ENCODE measurements at places on chromosomes 6 and 20. TPM values are rescaled to one million over a fixed set of nuclear protein-coding genes. Genes with fewer than 3 reads are reported as not detected.

DNA sequence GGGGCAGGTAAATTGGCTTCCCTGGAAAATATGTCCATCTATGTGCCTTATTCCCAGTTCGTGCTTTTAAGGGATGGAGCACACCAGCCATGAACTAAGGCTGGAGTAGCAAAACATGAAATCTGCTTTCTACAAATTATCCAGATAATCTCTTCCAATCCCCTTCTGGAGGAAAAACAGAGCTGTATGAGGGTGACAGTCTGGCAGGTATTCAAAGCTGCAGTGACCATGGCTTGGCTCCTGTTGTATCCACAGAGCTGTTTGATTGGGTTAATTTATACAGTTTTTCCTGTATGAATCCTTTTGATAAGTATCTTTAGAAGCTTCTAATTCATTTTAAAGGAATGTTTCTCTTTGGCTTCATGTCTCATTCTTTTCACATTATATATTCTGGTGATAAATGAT lies 144.4 kb downstream of the AIG1 start:
- no peak for DNase-seq

The CDSN gene
- total RNA-seq, result not detected

GRCh38 chr6:105831311-105832097 lies 254.6 kb upstream of the PRDM1 start:
- no peak for DNase-seq

GRCh38 chr6:143063631-143064030 lies 2.9 kb downstream of the AIG1 start:
- DNase-seq, result no peak

DNA sequence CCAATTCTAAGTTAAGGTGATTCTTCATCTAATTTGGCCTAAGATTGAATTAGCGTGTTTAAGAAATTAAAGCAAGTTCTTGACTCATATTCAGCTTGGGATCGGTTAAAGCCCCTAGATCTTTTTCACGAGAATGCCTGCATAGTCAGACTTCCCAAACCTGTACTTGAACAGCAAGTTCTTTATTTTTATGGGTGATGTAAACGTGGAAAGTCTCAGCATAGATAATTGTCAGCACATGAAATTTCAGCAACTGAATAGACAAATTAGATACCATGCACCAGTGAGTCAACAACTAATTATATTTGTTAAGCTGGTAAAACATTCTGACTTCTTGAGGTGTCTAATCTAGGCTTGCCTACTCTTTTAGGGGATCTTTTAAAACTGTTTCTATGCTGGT lies 183.1 kb upstream of the TNFAIP3 start:
- DNase-seq, result no peak

DNA sequence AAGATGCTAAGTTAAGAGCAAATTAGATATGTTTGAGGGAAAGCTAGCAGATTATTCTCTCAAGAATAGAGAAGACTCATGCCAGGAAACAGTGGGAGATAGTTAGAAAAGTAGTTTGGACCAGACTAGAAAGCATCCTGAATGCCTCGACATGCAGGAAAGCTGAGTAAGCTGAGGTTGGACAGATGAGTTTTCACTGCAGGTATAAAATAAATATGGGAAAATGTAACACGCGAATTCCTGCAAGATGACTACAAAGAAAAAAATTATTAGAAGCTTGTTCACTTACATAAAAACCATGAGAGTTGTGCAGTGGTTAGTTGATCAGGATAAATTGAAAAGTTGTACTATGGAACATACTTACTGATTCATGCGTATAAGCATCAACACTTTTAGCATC lies 484.2 kb upstream of the MANEA start:
- DNase-seq, result no peak

- no peak for DNase-seq
These were observed 195.0 kb downstream of the CD83 start for GRCh38 chr6:14312587-14312986.

DNA sequence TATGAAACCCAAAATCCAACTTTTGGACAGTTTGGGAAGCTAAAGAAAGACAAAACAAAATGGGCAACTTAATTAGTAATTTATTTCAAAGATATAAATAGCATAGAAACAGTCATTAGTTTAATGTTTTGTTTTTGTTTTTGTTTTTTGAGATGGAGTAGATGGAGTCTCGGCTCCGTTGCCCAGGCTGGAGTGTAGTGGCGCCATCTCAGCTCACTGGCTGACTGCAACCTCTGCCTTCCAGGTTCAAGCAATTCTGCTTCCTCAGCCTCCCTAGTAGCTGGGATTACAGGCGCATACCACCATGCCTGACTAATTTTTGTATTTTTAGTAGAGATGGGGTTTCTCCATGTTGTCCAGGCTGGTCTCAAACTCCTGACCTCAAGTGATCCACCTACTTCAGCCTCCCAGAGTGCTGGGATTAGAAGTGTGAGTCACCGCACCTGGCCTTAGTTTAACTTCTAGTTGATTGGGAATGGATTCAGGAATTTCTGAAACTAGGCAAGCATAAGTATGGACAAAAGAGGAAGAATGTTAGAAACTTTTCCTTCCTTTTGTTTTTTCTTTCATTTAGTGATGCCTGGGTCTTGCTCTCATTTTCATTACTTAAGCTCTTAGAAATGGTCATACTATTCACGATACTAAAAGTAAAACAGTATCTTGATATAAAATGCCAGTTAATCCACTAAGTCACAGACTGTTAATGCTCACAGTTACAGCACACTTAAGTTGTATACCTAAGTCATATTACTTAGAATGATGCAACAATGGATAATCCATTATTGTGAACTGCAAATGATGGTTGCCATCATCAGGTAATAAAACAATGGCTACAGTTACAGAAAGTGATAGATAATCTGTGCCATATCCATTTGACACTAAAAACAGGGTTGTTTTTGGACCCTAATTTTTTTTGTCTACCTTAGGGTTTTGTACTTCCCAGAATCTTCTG lies 8.2 kb downstream of the SENP6 start:
- no peak for DNase-seq

- no peak for DNase-seq
These were observed 252.9 kb upstream of the KCNG1 start for GRCh38 chr20:51275826-51276225.

GRCh38 chr6:26045928-26046368 lies 41.3 kb upstream of the HFE start:
- DNase-seq, result no peak

- no peak for DNase-seq
These were observed 12.9 kb downstream of the PPP1R16B start for GRCh38 chr20:38818113-38819065.

GRCh38 chr6:90288404-90288803 lies 8.2 kb downstream of the BACH2 start:
- no peak for DNase-seq

The SLC22A3 gene
- total RNA-seq, result 0.48 TPM

GRCh38 chr6:75167851-75168250 lies 38.0 kb downstream of the COL12A1 start:
- no peak for DNase-seq

- peak; percentile 66 for DNase-seq
These were observed 73.7 kb downstream of the PRND start for GRCh38 chr20:4795394-4795793.

GRCh38 chr20:61053487-61053886 lies 198.6 kb upstream of the CDH4 start:
- no peak for DNase-seq

The RBPJL gene
- total RNA-seq, result not detected

DNA sequence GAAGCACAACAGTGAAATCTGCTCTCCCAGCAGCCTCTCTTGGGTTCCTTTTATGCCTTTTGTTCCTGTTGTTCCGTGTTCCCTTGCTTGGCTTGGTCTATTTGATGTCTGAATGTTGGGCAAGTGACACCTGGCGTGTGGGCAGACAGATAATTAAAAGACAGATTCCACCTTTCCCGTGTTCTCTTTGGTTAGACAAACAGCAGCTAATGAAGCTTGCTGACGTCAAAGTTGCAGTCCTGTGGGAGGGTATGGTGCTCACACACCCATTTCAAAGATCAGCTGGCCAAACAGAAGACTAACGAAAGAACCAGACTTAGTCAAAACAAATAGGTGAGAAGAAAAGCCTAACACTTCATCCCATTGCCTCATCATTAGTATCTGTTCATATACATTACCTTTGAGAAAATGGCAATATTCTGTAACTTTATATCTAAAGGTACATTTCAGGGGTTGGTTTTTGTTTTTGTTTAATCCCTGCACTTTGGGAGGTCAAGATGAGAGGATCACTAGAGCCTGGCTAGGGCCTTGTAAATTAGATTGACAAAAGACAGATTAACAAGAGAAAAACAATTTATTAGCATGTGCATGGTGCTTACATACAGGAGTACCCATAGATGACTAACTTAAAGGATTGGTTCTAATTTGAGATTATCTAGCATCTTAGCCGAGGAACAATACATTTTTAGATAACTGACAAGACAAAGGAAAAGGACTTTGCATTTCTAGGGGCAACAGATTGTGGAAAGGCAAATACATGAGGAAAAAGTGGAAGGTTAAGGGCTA lies 48.9 kb upstream of the TNFRSF21 start:
- DNase-seq, result no peak
